ENCODE measurements at places on chromosomes 12 and 14. TPM values are rescaled to one million over a fixed set of nuclear protein-coding genes. Genes with fewer than 3 reads are reported as not detected.

Gene CIROP
- polyA plus RNA-seq = not detected

DNA sequence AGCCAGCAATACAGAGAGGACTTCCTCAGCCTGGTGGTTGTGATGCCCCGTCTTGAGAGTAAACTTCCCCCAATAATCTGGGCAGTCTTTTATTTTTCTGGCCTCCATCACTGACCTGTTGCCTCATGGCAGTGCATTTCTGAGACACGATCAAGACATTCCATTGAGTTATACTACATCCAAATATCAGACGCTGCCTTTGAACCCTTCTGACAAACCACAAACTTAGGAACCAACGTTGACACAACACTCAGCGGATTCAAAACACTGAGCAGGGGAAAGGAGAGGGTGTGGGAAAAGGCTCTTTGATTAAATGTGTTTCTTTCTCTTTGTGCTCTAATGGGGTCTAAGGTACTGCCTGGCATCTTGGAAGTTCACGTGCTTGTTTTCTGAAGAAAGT is 100.7 kb upstream of the TBX5 start:
- no peak for DNase-seq

DNA sequence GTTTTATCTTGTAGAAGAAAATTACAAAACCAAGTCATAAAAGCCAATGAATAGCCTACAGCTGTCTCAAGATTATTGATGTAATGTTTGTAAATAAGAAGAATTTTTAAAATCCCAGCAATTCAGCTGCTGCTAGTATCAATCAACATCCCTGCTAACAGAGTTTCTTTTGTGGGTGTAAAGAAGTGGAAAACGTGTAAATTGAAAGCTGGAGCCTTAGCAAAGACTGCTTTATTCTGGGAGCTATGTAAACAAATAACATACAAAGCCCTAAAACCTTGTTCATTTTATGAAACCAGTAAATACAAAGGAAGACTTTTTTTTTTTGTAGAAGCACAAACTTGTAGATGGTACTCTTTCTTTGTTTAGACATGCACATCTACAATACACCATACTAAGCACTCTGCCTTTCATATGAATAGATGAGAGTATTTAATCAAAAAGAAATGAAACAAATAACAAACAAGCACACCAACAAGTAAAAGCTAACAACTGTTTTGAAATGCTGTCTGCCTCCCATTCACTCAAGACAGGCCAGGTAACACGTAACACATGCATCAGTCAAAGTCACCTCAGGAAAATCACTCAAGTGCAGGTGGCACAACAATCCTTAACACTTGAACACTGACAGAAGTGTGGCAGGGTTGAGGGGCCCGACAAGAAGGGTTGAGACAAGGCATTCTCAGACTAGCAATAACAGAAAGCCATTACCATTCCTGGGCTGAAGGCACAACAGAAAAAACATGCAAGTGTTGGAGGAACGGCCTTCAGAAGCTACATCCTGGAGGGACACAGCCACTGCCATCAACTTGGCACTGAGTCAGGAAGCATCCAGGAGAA is 1364.0 kb upstream of the SEL1L start:
- no peak for DNase-seq

Gene MYF6
- polyA plus RNA-seq = not detected

DNA sequence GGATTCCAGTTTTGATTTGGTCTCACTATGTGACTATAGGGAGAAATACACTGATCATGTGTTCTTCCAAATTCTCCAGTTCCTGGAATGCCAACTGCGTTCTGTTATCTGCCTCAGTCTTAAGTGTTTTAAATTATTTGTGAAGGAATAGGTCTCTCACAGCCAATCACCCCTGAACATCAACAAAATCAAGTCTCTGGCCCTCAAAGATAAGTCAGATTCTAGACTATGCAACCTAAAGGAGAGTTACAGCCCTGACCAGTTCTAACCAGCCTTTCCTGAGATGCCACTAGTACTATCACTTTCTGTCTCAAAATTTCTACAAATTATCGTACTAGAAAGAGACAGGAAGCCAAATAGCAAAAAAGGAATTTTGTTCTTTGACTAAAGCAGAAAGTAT is 22.3 kb downstream of the ZFC3H1 start:
- DNase-seq = no peak

Gene RBP5
- 609 TPM for polyA plus RNA-seq

Gene FGD6
- polyA plus RNA-seq = 1.2 TPM

Gene FAM181A
- polyA plus RNA-seq = not detected

DNA sequence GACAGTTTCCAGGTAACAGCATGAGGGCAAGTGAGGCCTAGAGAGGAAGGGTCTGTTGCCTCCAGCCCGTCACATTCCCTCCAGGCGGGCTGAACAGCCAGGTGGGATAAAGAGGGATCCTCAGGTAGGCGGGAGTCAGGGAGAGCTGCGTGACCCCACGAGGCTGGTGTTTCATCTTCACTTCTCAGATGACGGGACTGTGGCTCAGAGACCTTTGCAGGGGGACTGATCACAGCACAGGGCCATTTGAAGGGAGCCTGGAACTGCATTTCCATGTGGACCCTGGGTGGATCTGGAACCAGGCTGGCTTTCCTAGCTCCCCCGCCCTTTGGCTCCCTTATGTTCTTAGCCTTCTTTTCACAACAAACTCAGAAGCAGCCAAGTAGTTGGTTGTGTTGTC is 37.4 kb downstream of the SH2B3 start:
- no peak for DNase-seq

Gene AQP6
- polyA plus RNA-seq = 74.1 TPM

Gene TTC5
- 12.3 TPM for polyA plus RNA-seq

DNA sequence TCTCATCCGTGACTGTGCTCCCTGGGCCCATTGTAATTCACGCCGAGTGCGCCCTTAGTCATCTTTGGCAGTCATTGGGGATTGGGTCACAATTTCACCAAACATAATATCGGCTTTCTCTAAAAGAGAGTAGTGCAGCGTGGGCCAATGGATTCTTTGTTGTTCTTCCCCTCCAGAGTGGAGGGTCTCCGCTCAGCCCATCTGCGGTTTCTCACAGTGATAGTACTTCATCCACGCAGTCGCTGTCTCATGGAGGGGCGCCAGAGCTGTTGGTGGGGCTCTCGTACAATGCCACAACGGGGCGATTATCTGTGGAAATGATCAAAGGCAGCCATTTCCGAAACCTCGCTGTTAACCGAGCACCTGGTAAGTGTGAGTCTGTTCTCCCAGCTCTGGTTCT is 321.8 kb downstream of the SNAPC1 start:
- no peak for DNase-seq

Gene SHMT2
- polyA plus RNA-seq = 49.3 TPM

DNA sequence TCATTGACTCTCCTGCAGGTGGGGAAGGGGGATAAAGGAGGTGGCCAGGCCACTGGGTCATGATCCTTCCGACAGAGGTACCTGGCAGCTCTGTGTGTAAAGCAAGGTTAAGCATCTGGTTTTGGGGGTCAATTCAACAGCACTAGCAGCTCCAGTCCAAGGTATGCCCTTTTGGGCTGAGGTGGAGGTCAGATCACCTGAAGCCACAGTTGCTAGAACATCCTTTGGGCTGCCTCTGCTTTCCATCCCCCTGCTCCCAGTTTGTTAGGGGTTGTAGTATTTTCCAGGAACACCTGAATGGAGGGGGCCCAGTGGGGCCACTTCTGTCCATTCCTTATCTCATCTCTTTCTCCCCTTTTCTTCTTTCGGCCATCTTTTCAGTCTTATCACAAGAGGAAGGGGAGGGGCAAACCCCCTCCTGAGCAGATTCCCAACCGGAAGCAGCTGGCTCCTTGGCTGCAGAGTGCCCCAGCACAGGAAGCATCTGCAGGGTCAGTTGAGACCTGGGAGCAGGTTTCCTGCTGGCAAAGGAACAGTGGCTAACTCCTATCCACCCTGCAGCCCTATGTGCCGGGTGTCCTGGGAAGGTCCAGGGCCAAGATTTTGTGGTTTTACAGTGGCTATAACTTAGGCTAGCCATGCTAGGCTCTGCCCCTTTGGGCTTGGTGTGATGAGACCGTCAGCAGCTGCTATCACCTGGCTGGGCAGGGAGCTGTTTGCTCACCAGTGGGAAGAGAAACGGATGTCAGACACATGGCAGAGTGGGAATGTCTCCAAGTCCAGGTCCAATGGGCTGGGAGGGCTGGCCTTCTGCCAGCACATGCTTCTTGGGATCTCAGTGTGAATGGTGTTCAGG is 40.2 kb downstream of the SH2B3 start:
- peak; percentile 81 for DNase-seq

DNA sequence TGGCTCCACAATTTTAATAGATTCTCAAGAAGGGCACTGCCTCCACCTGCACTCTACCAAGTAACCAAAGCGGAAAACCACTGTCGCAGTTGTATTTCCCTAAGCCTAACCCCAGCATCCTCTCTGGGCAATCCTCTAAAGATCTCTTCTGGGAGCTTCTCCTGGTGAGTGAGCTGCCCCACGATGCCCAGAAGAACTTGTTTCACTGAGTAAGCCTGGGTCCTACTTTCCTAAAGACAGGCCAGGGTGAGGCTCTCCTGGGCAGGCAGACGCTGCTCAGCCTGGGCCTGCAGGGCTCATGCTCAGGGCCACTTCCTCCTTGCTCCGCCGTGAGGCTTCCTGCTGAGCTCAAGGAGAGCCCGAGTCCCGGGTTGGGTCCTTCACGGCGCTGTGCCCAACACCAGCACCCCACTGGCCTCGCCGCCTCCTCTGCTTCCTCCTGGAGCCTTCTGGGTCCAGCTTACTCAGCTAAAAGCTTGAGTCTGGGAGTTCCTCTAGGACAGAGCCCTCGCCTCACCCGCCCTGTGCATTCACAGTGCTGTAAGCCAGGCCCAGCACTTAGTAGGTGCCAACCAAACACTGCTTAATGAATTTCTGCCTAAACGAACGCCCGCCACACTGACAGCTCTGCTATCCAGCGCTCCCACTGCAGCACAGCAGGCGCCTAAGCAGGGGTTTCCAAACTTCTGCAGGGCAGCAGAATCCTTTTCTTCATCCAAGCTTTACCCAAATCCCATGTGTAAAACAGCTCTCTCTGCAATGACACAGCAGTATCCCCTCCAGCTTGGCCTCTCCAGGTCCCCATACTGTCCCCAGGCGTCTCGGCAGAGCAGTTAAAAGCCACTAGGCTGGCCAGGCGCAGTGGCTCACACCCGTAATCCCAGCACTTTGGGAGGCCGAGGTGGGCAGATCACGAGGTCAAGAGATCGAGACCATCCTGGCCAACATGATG is 5.7 kb downstream of the RAB35 start:
- no peak for DNase-seq

Gene AKAP6
- 0.92 TPM for polyA plus RNA-seq

DNA sequence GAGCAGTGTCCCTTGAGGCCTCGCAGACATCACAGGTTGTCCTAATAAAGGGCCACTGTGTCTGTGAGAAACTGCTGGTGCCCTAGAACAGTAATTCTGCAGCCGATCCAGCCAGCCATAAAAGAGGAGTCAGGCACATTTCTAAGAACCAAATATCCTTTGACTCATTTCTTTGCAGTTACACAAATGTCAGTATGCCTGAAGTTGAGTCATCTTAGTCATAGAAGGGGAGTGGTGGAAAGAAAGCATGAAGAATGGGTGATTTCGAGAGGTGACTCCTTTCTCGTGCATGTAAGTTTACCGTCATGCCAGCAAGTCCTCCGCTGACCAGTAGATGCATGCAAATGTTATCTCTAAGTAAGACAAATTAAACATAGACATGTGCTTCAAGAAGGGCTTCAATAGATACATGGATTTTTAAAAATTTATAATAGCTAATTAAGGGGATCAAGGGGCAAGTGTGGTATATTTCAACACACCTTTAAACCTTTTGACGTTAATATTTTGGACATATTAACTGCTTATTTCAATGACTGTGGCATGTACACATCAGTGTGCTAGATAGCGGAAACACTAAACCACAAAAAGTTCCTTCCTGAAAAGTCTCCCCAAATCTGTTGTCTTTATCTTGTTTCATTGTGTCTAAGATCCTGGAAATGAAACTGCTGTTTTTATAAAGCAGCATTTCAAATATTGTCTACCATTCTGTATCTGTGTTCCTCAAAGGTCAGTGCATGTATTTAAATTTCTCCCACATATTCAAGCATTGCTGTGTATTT is 497.4 kb downstream of the NPAS3 start:
- no peak for DNase-seq

DNA sequence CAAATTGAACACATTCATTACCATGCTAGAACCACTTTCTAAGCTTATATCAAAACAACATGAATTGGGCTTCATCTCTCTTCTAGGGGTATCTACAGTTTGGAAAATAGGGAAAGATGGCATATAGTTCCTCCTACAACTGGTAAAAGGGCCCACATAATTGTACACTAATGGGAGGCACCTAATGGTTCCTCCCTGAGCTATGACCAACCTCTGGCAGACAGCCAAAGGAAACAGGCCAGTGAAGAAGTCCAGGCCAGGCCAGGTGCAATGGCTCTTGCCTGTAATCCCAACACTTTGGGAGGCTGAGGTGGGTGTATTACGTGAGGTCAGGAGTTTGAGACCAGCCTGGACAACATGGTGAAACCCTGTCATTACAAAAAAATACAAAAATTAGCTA is 23.2 kb upstream of the APOF start:
- no peak for DNase-seq

DNA sequence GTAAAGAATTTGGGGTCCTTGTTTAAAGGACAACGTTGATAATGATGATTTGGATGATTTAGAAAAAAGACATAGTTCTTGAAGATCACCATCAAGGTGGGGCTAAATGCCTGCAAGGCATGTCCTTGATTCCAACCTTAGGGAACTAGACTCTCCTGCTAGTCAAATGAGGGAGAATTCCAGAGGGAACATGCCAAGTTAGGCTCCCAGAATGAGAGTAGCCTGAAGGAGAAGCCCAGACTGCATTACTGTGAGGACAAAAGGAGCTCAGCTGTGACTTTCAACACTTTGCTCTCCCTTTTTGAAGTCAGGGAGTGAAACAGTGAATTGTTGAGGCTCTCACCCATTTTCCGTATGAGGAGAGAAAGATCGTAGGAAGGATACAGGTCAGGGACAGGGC is 95.2 kb upstream of the TBX3 start:
- no peak for DNase-seq

Gene IRAK3
- polyA plus RNA-seq = 1.2 TPM

DNA sequence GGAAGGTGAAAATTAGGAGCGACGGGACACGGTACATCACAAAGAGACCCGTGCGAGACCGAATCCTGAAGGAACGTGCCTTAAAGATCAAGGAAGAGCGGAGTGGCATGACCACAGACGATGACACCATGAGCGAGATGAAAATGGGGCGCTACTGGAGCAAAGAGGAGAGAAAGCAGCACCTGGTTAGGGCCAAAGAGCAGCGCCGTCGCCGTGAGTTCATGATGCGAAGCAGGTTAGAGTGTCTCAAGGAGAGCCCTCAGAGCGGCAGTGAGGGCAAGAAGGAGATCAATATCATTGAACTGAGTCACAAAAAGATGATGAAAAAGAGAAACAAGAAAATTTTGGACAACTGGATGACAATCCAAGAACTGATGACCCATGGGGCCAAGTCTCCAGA is 385.3 kb downstream of the PDZRN4 start:
- DNase-seq = no peak

- peak; percentile 84 for DNase-seq
These were observed 9.0 kb downstream of the MLXIP start for GRCh38 chr12:122087431-122088178.

GRCh38 chr12:90045559-90045958 is 336.9 kb upstream of the ATP2B1 start:
- no peak for DNase-seq
